ENCODE measurements at places on chromosomes 5 and 9. TPM values are rescaled to one million over a fixed set of nuclear protein-coding genes. Genes with fewer than 3 reads are reported as not detected.

GRCh38 chr5:1821862-1822261 is 20.7 kb downstream of the NDUFS6 start:
- ATAC-seq: no peak

DNA sequence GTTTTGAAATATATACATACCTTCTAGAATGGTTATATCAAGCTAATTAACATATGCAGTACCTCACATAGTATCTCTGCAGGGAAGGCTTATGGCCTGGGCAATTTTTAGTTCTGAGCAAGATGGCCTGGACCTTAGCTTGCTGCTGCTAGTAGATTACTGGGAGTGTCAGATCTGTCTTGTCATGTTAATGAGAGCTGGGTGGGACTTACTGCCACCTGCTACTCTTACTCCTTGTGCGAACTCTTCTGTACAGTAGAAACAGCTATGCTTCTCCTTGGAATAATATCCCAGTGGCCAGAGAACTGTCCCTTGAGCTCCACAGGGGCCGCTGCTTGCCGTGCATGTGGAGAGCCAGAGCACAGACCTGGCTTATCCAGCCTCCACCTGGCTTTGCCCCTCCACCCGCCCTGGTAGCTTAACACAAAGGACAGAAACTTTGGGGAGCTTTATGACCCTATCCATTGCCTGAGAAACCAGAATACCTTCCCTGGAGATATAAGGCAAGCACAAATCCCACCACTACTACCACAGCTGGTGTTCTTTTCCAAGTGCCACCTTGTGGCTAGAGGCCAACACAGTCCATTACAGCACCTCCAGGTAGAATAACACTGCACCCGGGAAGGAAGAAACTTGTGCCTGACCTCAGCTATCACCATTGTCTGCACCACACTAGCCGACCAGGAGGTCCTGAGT is 74.4 kb upstream of the RUSC2 start:
- no peak for ATAC-seq

GRCh38 chr9:133729617-133730281 is 8.4 kb downstream of the SARDH start:
- ATAC-seq: no peak

The IER5L gene
- total RNA-seq: 12.1 TPM

DNA sequence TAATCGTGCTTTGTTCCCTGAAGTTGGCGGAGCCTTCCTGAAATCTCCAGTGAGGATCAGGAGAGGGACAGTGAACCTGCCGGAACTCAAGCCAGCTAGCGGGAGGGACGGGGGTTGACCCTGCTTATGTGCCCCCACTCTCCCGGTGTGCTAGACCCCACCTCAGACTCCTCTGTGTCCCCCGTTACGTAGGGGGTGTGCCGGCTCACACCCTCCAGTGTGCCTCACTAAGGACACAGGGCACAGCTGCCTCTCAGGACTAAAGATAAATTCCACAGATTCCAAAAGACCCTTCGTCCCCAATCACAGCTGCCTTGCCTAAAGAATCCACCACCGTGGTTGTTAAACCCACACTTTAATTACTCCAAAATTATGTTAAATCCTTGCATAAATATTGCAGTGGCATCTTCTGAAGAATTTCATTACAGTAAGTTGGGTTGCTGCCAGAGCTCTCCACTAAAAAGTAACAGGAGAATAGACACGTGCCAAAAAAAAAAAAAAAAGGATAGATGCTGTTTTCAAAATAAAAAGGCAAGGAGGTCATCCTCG is 73.7 kb downstream of the GTF3C4 start:
- no peak for ATAC-seq

DNA sequence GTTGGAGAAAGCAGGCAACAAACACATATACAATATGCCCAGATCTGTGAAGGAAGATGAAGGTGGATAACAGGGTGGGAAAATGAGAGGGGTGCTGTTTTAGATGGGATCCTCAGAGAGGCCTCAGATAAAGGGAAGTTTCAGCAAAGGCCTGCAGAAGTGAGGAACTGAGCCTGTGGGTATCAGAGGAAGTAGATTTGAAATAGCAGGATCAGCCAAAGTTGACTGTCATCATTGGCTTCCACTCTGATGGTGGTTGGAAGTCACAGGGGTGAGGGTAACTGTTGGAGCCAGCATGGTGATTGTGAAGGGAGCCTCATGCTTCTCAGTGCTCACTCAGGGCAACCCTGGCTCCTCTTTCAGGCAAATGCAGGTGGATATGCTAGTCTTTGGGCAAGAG is 607.2 kb upstream of the CLINT1 start:
- no peak for ATAC-seq

All from gastroesophageal sphincter (tissue), 4 donors.